Thymus (tissue), 14 donors: ENCODE measurements at places on chromosomes 4 and X. TPM values are rescaled to one million over a fixed set of nuclear protein-coding genes. Genes with fewer than 3 reads are reported as not detected.

GRCh38 chrX:44343412-44344141 lies at the start of gene EFHC2:
EFHC2 (minus strand) TSS chrX:44343672; CDS start chrX:44343588, 84 bp downstream.
- no peak for DNase-seq

DNA sequence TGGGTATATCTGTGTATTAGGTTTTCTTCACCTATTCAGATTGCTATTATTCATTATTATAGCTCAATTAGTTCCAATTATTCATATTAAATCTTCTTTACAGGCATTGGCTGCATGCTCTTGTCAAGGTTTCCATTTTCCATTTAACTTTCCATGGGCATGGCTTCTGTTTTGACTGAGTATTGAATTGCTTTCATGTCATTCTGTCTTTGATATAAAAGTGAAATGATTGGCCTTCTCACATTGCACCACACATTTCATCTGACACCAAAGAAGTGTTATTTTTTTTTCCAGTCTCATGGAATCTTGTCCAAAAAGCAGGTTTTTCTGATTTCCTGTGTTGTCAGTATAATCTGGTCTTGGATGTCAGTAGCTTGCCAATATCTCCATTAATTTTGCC lies 1244.3 kb downstream of the RAPGEF2 start:
- DNase-seq = no peak

RASSF6 gene
- polyA plus RNA-seq = 10.2 TPM

MTCP1 gene
- polyA plus RNA-seq = 50.8 TPM

DNA sequence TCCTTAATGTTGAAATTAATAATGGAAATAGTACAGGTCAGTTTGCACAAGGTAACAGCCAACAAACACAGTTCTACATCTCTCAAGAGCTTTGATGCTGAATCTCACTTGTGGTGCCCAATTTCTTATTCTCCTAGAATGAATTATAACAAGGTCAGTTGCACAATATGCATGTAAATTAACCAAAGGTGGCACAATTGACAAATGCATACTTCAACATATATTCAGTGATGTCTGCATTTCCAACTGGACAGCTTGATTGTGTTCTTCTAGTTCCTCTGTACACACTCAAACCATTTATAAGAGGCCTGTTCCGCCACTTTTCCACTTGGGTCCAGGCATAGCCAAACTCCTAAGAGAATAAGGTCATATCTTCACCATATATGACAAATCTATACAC lies 210.3 kb upstream of the EPHA5 start:
- DNase-seq = no peak

LONRF3 gene
- polyA plus RNA-seq = 0.25 TPM

OTUD6A gene
- 0.02 TPM for polyA plus RNA-seq

DNA sequence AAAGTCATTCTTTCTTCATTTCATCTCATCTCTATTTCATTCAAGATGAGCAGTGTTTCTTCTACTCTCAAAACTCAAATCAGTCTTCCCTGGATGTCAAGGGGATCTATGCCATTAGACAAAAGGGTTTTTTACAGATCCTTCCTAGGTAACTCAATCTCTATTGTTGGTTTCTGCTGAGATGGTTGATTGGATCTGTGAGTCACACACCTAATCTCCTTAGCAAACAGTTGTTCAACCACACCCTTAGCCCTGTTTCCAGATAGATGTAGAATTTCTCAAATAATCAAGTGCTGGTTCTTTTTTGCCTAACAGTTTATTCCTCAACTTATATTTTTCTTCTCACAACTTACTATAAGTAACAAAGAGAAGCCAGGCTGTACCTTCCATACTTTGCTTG lies 200.5 kb downstream of the KDR start:
- DNase-seq = no peak

- no peak for DNase-seq
These were observed 1.0 kb downstream of the SLBP start for GRCh38 chr4:1711055-1711570.

FAM149A gene
- 1.9 TPM for polyA plus RNA-seq

- no peak for DNase-seq
These were observed 12.5 kb downstream of the RASGEF1B start for GRCh38 chr4:81459228-81459627.

- DNase-seq = no peak
These were observed 425.9 kb downstream of the SPOCK3 start for GRCh38 chr4:166808380-166808779.

DNA sequence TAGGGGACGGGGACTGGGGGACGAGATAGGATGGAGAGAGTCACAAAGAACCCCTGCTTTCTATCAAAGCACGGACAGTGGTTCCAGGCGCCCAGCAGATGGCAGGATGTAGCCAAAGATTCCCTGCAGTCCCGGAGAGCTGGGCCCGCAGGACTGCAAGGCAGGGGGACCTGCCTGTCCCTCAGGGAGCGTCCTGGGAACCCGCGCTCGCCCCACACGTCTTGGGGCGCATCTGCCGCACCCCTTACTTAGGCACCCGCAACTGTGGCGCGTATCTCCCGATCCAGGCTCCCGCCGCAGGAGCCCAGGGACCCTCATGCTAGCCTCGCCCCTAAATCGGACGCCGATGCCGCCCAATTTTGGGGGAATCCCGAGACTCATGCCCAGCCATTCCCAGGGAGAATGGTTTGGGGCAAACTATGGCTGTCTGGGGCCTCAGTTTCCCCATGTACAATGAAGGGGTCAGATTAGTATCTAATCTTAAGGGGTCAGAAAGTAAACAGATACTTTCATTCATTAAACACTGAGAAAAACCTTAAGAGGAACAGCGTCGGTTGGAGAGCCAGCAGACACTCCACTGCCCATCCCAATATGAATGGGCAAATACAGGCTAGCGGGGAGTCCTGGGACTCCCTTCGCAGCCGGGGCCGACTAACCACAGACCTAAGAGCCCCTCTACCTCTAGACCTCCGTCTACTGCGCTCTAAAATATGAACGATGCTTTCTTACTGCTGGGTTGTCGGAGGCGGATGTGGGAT lies 581 bp upstream of the STK32B start:
- DNase-seq = no peak

- DNase-seq = no peak
These were observed 263.2 kb downstream of the TECRL start for GRCh38 chr4:64146030-64146429.

GRCh38 chrX:120725874-120726273 lies 96.0 kb upstream of the C1GALT1C1 start:
- DNase-seq = no peak

- no peak for DNase-seq
These were observed 9.8 kb downstream of the AADAT start for GRCh38 chr4:170079981-170080380.

DNA sequence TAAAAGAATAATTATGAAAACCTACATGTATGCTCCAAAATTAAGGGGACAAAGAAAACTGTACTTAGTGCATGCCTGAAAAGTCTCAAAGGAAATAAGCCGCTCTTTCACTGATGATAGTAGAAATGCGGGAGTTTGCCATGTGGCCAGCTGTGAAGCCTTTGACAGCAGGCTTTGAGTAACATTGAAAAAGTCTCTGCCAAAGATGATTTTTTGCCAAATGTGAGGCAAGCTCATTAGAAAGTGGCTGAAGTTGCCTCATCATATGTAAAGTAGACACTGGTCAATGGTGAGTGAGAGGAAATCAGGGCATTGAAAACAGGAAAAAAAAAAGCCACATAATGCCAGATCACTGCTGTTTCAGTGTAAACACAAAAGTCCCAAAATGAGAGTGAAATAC lies 2360.1 kb downstream of the PCDH7 start:
- DNase-seq = no peak

- no peak for DNase-seq
These were observed 89.0 kb upstream of the SFRP2 start for GRCh38 chr4:153877898-153878297.

OPRPN gene
- polyA plus RNA-seq = 0.34 TPM

PSAPL1 gene
- polyA plus RNA-seq = 0.64 TPM
